Stimulated activated CD8-positive, alpha-beta memory T cell treated with anti-CD3 and anti-CD28 coated beads, Interleukin-4, amount 100 ng/mL, for 1 hour (primary cell): ENCODE measurements at places on chromosomes 4 and X.

- DNase-seq, result no peak
These were observed 44.9 kb upstream of the FAM47C start for GRCh38 chrX:36963069-36963808.

GRCh38 chr4:158859661-158860060 lies 90.8 kb downstream of the FNIP2 start:
- DNase-seq, result no peak

DNA sequence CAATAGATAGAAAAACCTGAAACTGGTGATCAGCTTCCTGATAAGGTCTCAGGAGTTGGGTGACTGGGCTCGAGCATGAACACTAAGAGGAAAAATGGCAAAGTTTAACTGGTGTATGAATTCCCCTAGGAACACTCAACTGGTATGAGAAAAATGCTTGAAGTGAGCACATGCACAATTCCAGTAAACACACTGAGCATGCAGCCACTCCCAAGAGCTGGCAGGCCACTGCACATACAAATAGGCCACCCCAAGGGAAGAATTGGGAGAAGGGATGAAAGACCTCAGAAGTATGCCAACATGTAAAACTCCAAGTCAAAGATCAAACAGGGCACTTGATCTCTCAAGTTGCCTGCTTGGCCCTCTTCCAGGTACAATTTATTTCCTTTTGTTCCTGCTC lies 45.4 kb upstream of the GNPDA2 start:
- DNase-seq, result no peak

DNA sequence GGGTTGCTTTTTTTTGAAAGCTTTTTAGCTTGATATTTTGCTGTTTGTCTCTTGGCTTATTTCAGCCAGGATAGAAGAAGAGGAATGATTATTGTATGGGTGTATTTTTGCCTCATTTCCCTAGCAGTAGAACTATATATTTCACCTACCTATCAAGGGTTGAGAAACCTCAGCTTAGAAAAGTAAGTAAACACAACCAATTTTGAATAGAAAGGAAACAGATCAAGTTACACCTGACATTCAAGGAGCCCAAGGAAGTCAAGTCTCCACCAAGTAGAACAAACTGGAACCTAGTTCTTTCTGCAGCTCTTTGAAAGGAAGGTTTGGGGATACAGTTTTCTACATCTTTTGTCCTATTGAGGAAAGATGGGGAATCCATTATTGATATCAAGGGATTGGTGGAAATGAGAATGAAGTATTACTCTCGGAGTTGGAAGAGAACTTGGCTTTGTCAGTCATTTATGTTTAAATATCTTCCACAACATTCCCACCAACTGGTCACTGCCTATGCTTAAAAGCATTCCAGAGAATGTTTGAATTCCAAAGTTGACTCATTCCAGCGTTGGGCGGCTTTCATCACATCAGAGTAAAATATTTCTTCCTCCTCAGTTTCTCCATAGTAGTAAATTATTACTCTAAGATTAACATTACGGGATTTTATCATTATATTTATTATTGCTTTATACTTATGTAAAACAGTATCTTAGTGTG lies 207.8 kb upstream of the CNKSR2 start:
- DNase-seq, result no peak

GRCh38 chrX:15359701-15360100 lies 24.4 kb upstream of the PIGA start:
- no peak for DNase-seq

- DNase-seq, result no peak
These were observed 69.4 kb downstream of the TBC1D9 start for GRCh38 chr4:140686796-140687195.

- DNase-seq, result no peak
These were observed 340.0 kb upstream of the RASGEF1B start for GRCh38 chr4:81811562-81812293.

DNA sequence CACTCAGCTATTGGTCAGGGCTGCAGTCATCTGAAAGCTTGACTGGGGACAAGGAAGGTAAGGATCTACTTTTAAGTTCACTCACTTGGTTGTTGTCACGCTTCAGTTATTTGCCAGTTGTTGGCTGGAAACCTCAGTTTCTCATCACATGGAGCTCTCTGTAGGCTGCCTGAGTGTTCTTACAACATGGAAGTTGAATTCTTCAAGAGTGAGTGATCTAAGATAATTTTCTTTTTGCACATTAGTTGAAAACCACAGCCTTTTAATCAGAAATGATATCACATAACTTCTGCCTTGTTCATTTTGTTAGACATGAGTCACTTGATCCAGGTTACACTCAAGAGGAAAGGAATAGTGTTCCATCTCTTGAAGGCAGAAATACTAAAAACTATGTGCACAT lies 552.7 kb downstream of the RAPGEF2 start:
- DNase-seq, result no peak
